ENCODE measurements at places on chromosomes 1 and 21. TPM values are rescaled to one million over a fixed set of nuclear protein-coding genes. Genes with fewer than 3 reads are reported as not detected.
A peak's percentile ranks its signal among the peaks of the same experiment; 100 is the strongest.

Gene SEMA4A
- total RNA-seq, result 1.4 TPM

Gene OR2L8
- total RNA-seq, result not detected

Gene CSTB
- 11.0 TPM for total RNA-seq

Gene RHD
- not detected for total RNA-seq

Gene SDC3
- total RNA-seq, result 25.6 TPM

Gene PPIH
- 59.8 TPM for total RNA-seq

Gene PADI3
- 0.07 TPM for total RNA-seq

Gene KRTAP7-1
- total RNA-seq, result not detected

Gene ADCY10
- total RNA-seq, result not detected

- DNase-seq, result no peak
Observed at GRCh38 chr1:211723273-211723672, 47.9 kb upstream of the NEK2 start.

- no peak for DNase-seq
Observed at GRCh38 chr1:94316836-94317789, 79.7 kb upstream of the ARHGAP29 start.

DNA sequence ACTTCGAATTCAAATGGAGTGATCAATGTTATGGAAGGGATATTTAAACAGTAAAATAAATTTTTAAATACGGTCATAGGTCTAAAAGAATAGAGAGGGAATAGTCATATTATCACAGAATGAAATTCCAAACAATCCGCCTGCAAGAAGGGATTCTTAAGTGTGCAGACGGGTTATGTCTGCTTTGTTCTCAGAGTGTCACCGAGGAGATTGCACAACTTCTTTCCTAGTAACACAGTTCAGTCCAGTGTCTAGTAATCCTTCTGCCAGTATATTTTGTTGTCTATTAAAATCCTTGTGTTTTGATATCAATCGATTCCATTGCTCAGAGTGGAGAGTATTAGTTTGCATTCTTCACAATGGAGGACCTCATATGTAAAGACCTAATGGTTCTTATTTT, 48.4 kb downstream of the LRRC53 start:
- DNase-seq, result no peak

- peak; percentile 50 for DNase-seq
Observed at GRCh38 chr1:221230605-221231004, 351.4 kb downstream of the HLX start.

DNA sequence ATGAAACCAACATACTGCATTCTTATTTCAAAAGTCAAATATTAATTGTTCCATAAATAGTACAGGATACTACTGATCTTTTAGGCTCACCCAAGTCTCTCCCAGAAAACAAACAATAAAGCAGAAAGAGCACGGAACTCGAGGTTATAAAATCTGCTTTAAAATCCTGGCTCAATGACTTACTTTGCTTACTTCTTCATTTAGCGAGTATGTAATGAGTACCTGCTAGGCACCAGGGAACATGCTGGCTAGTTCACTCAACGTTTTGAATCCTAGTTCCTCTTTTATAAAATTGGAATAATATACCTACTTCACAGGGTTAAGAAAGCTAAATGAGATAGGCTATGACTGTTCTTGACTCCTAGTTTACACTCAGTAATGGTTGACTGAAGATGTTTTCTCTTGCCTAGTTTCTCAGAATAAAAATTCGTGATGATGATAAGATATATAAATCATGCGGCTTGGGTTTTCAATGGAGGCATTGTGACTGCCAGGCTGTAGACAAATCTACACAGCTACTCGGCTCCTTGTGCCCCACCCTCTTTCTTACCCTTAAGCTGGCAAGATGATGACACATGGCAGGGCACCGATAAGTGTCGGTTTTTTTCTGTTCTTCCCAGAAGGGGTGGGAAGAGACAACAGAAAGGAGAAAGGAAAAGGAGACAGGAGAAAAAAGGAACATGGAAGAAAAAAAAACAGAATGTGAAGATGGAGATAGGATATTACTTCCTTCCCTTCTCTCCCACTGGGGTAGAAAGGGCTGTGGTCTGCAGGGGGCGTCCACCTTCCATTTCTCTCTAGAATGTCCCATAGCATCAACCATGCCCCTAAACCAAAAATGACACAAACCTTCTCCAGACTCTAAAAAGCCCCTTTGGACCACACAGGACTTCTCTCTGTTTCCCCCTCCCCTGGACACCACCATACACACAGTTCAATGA, 507.1 kb downstream of the SMYD3 start:
- no peak for DNase-seq

DNA sequence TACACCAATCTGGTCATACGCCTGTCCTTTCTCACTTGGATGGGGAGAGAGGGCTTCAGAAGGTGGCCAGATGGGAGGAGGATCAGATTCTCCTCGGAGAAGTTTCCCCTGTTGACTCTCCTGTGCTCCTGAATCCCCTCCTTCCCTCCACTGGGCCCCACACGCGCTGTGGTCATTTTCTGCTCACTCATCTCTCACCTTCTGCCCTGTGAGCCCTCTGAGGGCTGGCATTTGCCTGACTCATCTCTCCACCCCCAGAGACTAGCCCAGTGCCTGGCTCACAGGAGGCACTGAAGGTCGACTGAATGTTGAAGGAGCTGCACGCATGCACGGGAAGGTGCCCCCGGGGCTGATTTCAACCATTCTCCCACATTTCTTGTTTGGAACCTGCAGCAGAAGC, 14.2 kb downstream of the ABCA4 start:
- DNase-seq, result no peak

DNA sequence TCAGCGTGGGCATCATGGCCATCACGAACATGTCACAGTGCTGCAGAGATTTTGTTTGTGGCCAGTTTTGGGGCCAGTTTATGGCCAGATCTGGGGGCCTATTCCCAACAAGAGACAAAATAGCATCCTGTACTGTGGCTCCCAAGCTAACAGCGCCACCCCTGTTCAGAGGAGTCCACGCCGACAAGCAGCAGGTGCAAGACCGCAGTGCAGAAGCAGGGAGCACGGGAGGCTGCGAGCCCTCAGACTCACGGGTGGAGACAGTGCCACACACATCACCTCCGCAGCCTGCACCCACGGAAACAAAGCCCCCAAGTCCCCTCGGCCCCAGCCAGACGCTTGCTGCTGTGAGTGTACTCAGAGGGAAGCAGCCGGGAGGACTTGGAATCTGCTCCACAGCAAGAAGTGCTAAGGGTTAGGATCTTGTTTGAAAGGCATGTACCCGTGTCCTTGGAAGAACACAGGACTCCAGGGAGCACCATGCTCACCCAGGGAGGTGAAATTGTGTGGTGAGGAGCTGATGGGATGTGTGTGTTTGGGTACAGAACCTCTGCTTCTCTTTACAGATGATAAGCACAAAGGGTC, 7.1 kb downstream of the TCP10L start:
- DNase-seq, result no peak

- DNase-seq, result no peak
Observed at GRCh38 chr1:55216096-55216495, 932 bp upstream of the USP24 start.

GRCh38 chr21:44990921-44991320, 51.1 kb downstream of the SLX9 start:
- no peak for DNase-seq
